ENCODE measurements at places on chromosomes 2 and 18.

DNA sequence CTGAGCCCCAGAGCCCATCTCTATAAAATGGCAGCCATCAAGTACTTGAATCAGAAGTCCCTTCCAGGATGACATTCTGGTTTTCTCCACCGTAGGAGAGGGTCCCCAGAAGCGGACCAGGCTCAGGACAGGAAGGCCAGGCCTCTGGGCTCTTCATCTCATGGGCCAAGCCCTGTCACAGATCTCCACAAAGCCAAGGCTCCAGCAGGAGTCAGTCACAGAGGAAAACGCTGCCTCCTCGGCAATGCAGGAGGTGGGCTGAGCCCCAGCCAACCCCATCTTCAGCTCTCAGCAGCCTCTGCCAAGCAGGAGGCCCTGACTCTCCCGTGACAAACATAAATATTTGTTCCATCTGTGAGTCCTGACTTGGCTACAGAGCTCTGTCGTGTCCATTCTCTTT lies 39.4 kb upstream of the GPAT2 start:
- no peak for DNase-seq

DNA sequence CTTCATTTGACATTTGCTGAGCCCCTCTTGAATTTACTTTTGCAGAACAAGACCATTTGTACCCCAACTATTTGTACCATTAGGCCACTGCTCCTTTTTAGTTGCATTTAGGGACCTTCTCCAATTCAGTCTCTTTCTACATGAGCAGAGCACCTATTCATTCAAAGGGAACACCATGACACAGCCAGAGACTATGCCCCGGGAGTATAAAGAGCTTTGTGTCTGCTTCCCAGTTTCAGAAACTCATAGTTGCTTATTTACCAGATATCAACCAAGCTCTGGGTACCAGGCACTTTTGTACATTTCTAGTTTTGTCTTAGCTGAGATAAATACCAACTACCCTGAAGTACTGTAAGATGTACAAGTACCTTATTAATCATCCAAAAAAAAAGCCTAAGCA lies 269.1 kb upstream of the SIX3 start:
- DNase-seq = no peak

GRCh38 chr18:57664568-57665165 lies 43.0 kb upstream of the NARS1 start:
- no peak for DNase-seq

DNA sequence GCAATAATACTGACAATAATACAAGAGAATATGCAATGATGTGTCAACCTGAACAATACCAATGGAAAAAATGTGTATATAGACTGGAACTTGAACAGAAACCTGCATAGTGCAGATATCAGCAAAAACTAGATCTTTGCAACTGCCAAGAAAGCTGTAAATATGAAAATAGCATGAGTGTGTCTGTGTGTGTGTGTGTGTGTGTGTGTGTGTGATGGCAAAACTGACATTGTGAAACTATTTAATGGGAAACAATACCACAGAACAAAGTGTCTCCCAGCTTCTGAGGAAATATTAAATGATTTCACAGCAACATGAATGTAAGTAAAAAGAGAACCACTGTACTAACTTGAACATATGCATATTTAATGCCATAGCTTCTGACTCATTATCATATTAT lies 558.2 kb upstream of the LINC00305 start:
- no peak for DNase-seq

GRCh38 chr2:58387701-58388100 lies 146.6 kb upstream of the FANCL start:
- no peak for DNase-seq

DNA sequence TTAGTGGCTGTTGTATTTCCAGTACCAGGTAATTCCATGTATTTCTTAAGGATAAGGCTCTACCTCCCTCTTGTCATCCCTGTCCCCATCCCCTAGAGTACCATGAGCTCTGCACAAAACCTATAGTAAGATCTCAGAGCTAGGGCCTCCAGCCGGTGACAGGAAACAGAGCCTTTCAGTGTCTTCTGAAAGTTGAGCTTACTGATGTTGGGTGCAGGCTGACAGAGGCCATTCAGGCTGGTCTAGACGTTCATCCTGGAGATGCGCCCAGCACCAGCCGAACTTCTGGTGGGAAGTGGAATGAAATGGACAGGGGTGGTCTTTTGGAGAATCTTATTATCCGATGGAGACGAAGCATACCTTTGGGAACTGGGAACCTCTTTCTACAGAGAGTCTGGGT lies 16.7 kb upstream of the LYPD6B start:
- no peak for DNase-seq

All from NCI-H1417 treated with DMSO at 0.1 percent for 48 hours (cell line).